ENCODE measurements at places on chromosomes 1 and 21.
A peak's percentile ranks its signal among the peaks of the same experiment; 100 is the strongest.

GRCh38 chr1:212518188-212519054 lies 85.7 kb downstream of the NENF start:
- peak; percentile 67 for DNase-seq

DNA sequence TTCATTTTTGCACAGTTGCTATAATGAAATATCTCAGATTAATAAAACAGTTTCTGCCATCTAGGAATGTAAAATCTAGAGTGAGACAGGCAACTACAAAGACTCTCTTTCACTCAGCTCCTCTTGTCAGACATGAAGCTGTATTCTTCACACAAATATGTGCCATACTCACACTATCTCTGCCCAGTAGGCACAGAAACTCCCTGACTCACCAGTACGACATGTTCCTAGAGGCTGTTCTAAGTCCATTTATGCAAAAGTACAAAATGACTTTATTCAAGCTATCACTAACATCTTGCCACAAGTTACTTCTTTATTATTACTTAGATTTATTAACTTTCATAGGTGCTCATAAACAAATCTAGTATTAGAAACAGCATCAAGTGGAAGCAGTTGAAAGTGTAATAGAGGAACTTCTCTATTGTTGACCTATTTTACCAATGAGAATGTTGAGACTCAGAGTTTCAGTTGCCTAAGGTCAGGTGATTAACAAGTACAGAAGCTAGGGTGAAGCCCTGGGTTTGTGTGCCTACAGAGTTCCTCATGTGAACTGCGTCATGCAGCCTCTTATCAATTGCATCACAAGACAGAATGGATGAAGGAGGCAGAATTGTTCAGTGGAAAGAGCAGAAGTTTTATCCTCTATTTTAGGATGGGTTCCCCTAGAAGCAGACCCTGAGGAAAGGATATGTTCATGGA lies 98.9 kb downstream of the RGS2 start:
- no peak for DNase-seq

DNA sequence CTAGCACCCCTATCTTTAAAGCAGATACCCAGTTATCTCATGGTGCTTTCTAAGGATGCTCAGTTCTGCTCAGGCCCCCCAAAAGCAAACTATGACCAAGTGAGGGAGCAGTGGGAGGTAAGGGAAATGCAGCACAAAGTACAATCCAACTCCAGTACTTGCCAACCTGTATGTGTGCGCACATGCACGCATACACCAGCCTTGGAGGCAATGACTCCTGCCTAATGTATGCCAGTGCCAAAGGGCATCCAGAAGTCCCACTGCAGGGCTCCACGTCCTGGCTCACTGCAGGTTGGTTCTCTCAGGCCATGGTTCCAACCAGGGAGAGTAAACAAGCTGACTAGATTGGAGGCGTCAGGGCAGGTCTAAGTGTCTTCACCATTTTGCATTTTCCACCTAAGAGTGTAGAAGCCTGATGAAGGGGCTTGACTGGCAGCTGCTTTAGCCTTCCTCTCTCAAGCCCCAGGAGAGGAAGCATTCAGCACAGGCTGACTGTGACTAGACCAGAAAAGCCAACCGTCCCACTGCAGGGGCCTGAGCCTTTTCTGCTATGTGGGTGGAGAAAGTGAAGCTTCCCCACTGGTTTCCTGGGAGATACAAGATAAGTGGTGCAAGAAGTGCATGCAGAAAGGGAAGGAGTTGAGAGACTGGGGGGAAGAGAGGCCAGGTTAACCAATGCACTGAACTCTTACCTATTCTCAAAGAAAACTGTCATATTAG lies 7.7 kb downstream of the AMIGO1 start:
- no peak for DNase-seq

- no peak for DNase-seq
These were observed 32.4 kb downstream of the KCTD3 start for GRCh38 chr1:215599418-215600074.

DNA sequence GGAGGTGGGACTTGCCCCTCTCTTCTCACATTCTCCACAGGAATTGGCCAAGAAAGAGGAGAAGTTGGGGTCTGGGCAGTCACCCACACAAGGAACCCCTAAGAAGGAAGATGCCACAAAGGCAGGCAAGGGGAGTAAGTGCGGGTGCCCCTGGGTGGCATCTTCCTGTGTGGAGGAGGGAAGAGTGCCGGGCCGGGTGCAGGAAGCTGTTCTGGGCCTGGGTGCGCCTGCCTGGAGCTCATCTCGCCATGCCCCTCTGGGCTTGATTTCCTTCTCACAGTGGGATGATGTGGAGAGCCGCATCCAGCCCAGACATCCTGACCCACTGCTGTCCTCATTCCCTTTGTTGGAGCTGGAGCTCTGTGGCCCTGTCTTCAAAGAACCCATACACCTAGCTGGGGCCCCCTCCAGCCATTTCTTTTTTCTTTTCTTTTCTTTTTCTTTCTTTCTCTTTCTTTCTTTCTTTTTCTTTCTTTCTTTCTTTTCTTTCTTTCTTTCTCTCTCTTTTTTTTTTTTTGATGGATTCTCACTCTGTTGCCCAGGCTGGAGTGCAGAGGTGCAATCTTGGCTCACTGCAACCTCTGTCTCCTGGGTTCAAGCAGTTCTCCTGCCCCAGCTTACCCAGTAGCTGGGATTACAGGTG lies 9.3 kb downstream of the LRRC71 start:
- no peak for DNase-seq

- no peak for DNase-seq
These were observed 520 bp downstream of the TARS2 start for GRCh38 chr1:150487763-150488115.

- DNase-seq: peak; percentile 92
These were observed 17.8 kb upstream of the EPHA2 start for GRCh38 chr1:16173447-16174260.

- no peak for DNase-seq
These were observed 72.1 kb upstream of the SIM2 start for GRCh38 chr21:36626791-36627190.

- DNase-seq: no peak
These were observed 29.2 kb downstream of the IGSF5 start for GRCh38 chr21:39774227-39774626.

- no peak for DNase-seq
These were observed 14.9 kb upstream of the KCNK1 start for GRCh38 chr1:233598891-233599541.

DNA sequence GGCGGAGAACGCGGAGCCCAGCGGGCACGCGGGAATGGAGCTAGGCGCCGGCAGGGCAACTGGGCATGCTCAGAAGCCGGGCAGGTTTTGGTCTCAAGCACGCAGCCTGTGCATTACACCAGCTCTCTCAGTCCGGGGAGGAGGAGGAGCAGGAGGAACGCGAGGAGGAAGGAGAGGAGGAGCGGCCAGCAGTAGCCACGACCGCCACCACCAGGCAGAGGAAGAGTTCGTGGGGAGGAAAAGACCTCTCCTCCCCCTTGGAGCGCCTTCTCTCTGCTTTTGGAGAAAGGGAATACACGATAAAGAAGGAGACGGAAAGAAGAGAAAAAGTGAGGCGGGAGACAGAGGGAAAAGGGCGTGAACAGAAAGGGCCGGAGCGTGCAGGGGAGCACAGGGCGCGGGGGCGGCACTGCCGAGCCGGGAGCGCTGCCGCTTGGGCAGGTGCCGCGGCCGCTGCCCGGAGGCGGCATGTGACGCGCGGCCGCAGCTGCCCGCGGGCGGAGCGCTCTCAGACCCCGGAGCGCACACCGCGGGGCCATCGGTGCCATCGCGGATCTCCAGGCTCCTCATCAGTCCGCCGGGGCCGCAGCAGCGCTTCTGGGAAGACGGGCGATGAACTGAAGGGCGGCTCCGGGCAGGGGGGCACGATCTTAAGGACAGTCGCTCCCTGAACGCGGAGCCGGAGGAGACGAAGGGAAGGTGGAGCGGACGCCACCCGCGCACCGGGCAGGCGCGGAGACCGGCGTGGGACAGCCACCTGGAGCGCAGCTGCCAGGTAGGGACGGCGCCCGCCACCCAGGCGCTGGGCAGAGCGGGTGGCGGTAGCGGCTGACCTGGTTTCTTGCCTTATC lies at the start of gene CHRM3:
TSS of gene CHRM3 (plus strand) at position 116 of the 851 bp plus-strand sequence. CDS start 520,884 bp downstream, outside the sequence.
- peak; percentile 45 for DNase-seq

DNA sequence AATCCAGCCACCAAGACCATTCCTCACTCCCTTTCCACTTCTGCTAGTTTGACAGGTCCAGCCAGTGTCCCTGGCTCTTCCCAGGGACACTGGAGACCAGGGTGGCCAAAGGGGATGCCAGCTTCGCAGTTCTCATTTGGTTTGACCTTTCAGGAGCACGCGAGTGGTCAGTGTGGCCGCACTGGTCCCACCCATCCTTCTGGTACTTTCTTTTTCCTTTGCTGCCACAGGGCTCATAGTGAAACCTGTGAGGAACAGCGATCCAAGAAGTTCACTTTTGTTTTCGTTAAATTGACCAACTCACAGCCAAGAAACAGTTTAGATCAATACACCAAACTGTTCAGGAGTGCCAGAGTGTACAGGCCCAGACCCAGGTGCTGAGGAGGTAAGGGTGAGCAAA lies 14.4 kb upstream of the EVA1B start:
- no peak for DNase-seq

GRCh38 chr1:171727778-171728177 lies 14.1 kb downstream of the VAMP4 start:
- no peak for DNase-seq

DNA sequence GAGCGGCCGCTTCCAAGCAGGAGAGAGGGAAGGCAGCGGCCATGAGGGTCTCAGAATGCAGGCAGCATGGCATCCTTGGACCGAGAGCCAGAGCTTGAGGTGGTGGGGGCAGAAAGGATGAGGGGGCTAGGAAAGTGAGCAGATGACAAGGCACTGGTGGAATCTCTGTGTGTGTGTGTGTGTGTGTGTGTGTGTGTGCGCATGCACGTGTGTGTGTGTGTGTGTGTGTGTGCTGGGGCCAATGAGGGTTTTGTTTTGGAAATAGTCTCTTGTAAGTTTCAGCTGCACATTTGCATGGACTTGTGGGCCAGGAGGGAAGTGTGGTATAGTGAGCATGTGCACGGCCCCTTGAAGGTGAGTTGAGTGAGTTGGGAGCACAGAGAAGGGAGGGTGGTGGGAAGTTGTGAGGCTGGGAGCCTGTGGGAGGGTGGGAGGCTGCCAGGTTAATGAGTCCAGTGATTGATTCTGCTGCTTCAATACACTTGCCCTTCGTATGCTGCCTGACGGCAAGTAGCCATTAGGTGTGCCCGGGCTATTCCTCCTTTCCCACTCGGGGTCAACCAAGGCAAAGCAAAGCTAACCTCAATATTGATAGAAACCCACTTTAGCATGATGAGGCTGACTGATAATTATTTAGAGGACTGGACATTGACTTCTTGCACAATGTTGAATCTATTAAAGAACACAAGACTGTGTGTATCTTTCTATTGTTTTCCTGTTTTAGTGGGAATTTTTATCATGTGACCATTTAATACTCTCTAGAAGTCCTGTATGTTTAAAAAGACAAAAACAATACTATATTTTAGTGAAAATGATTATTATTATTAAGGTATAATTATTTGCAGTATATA lies 80.3 kb downstream of the PROX1 start:
- no peak for DNase-seq

DNA sequence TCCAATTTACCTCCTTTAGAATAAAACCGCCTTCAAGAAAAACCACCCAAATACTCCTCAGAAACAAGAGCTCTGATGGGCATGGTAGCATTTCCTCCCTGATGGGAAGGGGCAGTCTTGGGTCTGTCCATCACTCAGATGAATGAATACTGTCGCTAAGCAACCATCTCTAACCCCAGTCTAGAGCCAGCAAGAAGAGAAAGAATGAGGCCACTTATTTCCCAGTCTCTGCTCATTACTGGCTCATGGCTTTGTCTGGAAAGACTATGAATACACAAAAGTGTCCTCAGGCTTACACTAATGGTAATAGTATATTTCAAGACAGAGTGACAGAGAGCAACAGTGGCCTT lies 51.0 kb upstream of the F3 start:
- DNase-seq: no peak

DNA sequence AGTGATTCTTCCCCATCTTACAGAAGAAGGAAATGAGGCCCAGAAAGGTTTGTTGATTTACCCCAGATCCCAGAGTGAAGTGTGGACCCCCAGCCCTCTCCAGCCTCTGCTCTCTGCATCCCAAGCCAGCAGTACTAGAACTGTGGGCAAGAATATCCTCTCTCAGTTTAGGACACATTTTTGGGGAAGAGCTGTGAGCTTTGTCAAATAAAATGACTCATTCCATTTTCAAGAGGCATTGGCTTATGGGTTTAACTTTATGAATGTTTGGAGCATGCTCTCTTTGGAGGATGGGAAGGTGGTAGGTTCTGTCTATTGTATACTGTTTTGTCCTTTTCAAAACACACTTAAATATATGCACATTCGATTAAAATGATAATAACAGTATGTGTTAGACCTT lies 70.6 kb upstream of the CNTN2 start:
- DNase-seq: no peak

DNA sequence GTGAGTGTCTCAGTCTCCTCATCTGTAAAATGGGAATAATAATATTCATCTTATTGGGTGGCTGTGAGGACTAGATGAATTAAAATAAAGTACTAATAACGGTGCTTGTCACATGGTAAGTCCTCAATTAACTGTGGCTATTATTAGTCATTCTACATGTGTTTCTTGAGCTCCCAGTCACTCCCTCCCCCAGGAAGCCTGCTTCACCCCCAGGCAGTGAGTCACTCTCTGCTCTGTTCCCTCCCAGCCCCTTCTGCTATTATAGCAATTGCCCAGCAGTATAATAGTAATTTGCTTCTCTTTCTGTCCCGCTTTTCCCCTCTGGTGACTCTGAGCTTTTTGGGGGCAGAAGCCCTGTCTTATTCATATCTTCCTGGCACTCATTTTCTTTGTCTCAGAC lies 102.0 kb downstream of the BEND5 start:
- no peak for DNase-seq

- no peak for DNase-seq
These were observed 8.0 kb downstream of the TMPRSS3 start for GRCh38 chr21:42387843-42388340.

- no peak for DNase-seq
These were observed 40.3 kb downstream of the GPATCH2 start for GRCh38 chr1:217590598-217590997.

DNA sequence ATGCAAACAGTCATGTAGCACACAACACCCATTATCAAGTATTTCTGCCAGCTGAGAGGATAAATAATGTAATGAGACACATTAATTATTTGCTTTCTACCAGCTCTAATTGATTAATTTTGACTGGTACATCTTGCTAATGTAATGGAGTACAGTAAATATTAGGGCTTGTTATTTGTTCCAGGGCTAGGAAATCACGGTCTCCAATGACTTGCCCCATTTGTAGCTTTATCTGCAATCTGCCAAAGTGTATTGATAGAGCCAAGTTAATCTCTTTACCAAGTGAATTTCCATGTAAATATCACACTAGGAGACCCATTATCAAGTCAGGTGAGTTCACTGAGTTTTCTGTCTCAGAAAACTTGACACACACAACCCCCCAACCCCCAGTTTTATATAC lies 55.1 kb downstream of the RGS13 start:
- DNase-seq: no peak

- DNase-seq: no peak
These were observed 31.9 kb downstream of the MTARC1 start for GRCh38 chr1:220818421-220819173.

GRCh38 chr1:224054012-224054411 lies 59.9 kb upstream of the FBXO28 start:
- no peak for DNase-seq

GRCh38 chr1:20380616-20381035 lies 90.0 kb downstream of the VWA5B1 start:
- DNase-seq: no peak

Measured in ureter (tissue), 1 donor.